Anterior cingulate cortex (tissue), 58 donors: ENCODE measurements at places on chromosomes 2 and 18.

- no peak for DNase-seq
Observed at GRCh38 chr18:48493434-48494230, 45.2 kb upstream of the CTIF start.

- DNase-seq, result no peak
Observed at GRCh38 chr2:192413812-192414681, 219.3 kb upstream of the TMEFF2 start.

DNA sequence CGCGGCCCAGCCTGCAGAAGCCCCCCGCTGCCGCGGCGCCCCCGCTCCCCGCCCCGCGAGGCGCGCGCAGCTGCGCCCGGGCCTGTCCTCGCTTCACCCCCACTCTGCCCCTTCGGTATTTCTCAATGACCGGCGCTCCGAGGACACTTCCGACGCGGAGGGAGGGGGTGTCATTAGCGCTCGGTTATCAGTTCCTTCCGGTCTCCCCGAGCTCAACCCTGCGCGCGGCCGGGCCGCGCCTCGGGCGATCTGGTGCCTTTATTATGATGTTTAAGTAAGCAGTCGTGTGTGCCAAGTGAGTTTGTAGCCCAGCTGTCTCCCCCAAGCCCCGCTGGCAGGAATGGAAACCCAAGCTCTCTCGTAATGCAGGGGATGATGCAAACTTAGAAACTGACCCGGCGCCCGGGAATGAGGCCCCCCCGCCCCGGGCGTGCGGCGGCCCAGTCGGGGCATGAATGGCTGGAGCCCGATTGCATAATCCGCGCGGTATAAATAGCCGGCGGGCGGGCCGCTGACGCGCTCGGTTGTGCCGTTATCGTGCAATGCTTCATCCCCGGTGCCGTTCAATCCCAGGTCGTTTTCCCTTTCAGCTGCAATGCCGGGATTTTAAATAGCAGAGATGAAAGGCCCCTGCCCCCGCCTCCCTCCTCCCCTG lies 3.9 kb upstream of the SPRED2 start:
- peak; percentile 86 for DNase-seq

- DNase-seq, result no peak
Observed at GRCh38 chr2:66202586-66202985, 232.3 kb upstream of the MEIS1 start.

DNA sequence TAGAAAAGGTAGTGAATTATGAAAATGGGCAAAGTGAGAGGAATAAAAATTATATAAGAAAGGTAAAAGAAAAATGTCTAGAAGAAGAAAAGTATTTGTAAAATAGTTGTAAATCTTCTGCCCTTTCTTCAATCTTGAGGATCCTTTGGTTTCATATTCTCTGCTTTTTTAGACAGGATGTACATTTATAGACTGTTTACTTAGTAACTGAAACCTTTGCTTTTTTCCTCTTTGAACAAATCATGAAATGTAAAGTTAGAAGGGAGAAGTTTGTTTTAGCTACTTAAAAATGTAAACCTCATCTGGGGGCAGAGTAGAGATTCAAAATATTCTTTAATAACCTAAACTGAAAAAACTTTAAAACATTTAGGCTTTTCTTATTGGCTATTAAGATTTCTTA lies 150.4 kb upstream of the ITGA4 start:
- DNase-seq, result no peak

DNA sequence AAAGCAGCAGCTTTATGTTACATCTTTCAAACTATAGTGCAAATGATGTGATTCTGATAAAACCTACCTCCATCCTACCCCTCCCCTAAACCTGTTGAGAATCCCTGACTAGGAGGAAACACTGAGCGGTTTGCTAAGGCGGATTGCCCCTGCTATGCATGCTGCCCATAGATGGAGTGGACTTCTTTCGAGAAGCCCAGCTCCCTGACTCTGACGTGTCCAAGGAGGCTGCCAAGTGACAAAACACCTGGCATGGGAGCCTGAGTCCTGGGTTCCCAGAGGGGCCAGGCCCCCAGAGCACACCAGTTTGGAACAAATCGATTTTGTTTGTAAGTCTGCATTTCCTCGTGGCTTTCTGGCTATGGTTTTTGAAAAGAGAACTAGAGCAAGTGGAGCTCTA lies 1.4 kb upstream of the UXS1 start:
- DNase-seq, result no peak

GRCh38 chr18:21456428-21457178 lies 143.9 kb downstream of the ESCO1 start:
- no peak for DNase-seq

DNA sequence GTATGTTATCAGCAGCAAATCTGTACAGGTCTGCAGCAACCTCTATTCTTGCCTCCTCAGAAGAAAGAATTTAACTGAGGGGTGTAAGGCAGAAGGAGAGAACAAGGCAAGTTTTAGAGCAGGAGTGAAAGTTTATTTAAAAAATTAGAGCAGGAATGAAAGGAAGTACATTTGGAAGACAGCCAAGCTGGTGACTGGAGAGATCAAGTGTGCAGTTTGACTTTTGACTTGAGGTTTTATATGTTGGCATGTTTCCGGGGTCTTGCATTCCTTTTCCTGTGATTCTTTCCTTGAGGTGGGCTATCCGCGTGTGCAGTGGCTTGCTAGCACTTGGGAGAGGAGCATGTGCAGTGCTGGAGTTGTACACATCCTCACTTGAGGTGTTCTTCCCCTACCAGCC lies 16.5 kb upstream of the CERS6 start:
- DNase-seq, result no peak

GRCh38 chr2:18741895-18742732 lies 152.7 kb upstream of the NT5C1B start:
- no peak for DNase-seq

DNA sequence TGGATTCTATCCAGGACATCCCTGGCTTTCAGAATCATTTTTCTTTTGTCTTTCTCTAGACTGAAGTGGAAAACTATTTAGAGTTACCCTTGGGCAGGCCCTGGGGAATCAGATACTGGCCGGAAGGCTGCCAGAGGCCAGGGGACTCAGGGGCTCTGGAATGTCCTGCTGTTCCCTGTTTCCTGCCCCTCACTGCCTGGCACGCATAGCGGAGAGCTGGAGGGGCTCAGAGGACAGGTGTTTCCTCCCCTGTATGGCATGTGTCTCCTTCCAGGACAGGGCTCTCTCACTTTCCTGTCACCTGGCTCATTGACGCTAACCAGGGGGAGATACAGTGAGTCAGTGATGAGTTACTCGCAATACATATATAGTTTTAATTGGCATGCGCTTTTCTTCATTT lies 38.8 kb downstream of the DYSF start:
- no peak for DNase-seq

DNA sequence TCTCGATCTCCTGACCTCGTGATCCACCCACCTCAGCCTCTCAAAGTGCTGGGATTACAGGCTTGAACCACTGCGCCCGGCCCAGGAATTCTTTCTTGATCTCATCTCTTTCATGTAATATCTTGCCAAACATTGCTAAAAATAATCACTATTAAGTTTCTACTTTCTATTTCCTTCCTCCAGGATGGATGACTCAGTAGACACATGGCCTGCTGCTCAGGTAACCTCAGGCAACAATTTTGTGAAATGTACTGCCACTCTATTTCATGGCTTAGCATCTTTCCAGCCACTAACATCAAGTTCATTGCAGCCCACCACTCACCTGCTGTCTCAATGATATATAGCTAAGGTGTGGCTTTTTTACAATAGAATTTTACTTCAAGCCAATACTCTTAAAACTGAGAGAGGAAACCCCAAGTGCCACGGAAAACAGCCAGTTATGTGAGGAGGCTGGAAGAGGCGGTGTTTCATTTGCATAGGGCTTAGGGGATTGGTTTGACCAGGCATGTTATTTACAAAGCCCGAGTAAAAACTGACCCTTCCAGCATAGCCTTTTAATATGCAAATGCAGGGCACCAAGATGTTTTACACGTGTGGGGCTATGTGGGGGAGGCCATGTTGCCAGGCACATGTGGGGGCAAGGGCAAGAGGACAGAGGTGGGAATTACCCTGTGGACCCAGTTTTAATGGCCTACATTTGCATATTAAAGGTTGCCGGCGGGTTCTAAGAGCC lies 11.3 kb upstream of the SUMO1 start:
- no peak for DNase-seq

DNA sequence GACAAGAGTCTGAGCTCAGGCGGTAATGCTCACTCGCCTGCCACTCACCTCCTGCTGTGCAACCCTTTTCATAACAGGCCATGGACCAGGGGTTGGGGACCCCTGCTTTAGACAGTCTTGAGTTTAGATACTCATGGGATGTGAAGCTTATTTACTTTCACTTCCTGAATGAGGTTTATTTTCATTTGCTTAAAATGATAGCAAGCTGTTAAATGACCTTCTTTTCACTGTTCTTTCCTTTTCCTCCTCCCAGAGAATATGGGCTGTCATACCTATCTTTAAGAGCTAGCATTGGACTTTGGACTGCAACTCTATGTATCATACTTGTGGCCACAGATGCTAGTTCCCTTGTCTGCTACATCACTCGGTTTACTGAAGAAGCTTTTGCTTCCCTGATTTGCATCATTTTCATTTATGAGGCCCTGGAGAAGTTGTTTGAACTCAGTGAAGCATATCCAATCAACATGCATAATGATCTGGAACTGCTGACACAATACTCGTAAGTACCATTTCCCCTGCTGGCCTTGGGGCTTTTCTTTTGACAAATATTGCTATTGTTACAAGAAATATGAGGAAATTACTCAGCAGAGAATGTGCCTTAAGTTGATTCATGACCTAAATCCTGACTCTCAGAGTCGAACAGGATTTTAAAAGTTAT lies 168.5 kb downstream of the DPP4 start:
- DNase-seq, result no peak

DNA sequence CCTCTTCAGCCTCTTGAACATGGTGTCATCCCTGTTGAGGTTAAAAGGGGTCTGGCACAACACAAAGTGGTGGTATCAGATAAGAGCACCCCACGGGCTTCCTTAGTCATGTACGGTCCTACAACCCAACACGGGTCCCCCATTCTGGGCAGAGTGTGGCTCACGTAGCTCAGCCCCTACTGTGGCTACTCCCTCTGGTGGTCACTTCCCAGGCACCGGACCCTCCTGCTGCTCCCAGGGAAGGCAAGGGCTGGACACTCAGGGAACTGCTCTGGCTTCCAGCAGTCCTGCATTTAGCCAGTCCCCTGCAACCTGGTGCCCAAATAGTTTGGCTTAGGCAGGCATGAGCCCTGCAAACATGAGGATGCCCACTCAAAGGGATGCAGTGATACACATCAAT lies 58.6 kb downstream of the GALNT14 start:
- no peak for DNase-seq

GRCh38 chr2:155301221-155301620 lies 602.7 kb downstream of the KCNJ3 start:
- no peak for DNase-seq

DNA sequence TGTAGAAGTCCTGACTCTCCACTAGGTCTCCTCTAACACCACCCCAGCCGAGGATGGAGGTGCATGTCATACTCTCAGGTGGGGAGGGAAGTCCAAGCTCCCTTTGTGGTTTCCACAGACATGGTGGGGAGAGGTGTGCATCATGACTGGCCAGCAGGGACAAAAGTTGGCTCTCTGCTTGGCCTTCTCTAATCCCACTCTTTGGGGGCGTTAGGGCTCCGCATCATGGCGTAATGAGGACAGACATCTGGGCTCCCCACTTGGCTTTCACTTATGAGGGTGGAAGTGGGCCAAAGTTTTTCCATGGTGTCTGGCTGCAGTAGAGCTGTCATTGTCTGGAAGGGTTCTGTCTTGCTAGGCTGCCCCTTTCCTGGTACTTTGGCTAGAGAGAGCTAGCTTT lies 80.7 kb upstream of the DAPL1 start:
- no peak for DNase-seq

GRCh38 chr2:170723446-170723958 lies 8.4 kb downstream of the SP5 start:
- DNase-seq, result no peak

DNA sequence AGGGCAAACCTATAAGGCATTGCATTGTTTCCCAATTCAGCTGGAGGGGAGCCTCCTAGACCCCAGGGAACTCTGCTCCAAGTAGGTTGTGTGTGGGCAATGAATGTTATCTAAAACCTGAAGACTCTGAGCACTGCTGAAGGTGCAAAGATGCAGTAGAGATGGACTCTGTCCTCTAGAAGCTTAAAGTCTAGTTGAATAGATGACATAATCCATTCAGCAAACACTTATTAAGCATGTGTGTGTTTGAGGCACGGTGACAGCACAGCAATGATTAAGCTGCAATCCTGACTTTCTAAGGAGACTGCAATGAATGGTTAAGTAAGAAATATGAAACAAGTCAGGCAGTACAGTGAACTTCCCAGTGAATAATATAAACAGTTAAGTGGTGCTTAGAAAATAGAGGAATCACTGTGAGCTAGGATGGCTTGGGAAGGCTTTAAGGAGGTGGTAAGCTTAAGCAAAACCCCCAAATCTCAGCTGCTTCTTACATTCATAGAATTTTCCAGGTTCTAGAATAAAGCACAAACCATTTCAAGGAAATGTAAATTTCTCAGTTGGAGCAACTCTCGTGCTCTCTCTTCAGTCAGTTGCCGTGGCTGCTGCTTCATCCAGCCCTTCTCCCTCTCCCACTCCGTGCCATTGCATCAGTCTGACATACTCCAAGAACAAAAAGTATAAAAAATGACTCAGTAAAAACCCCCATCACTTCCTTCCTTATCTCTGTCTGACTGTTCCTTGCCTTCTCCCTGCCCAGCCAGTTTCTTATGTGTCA lies 19.1 kb downstream of the MXD1 start:
- DNase-seq, result no peak

DNA sequence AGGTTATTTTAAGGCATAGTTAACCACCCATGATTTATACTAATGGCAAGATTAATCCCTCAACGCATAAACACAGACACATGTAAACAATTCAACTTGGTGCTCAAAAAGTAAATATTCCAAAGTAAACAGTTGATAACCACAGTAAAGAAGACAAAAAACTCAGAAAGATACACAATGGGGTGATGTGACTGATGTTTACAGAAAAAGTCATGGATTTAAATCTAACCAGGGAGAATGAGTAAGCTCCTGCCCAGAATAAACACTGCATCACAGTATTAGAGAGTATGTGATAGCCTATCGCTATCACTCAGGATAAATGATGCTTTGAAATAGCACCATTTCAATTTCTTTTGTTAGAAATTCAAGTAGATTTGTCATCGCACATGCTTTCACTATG lies 49.3 kb downstream of the HIBCH start:
- DNase-seq, result no peak

DNA sequence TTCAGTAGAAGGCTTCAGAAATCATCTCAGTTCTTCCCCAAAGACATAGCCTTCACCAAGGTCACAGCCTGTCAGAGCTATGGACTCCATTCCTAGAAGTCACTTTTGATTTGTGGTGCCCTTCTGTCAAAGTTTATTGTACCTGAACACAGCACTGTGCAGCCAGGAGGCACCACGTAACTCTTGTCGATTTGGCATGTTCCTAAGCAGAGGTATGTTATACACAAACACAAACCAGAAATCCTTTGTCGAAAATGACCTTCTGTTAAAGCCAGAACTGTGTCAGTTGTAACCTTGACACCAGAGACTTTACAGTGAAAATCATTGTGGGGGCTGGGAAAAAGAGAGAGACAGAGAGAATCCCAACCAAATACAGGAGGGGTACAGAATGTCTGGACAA lies 62.6 kb upstream of the SGPP2 start:
- DNase-seq, result no peak
